ENCODE measurements at places on chromosomes 12 and 14.

DNA sequence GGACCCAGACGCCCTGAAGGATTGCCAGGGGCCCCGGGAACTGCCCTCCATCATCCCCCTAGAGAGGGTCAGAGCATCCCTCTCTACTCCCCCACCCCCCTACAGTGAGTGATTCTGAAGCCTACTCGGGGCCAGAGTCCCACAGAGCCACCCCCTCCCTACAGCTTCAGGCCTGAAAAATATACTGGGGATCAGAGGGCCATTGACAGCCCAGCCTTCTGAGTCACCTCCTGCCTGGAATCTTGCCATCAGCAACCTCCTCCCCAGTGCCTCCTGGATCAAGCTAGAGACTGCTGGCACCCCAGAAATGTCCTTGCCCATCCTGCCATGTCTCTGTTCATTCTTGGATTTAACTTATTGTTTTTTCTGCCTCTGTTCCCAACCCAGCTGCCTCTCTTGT is 21.7 kb upstream of the MIA2 start:
- no peaks in the 10 kb centered on the region for H3K4me1 ChIP-seq
- no peak overlapping the region for H3K4me3 ChIP-seq
- H3K27ac ChIP-seq, result no peak overlapping the region
- DNase-seq, result no peak
- no peaks in the 10 kb centered on the region for H3K36me3 ChIP-seq

DNA sequence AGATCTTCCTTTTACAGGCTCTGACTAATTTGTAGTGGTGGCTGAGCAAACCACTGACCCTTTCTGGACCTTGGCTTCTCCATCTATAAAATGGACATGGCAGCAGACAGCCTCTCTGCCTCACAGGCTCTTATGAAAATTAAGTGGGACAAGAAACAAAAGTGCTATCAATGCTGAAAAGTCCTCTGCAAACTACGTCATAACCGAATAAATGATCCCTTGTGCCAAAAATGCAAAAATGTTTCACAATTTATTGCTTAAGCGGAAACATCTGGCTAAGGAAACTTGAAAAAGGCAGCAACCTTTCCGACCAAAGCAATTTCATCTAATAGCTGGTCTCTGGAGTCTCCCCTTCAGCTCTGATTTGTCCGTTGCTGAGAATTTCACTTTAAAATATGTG is 108.5 kb upstream of the PLXNC1 start:
- no peaks in the 10 kb centered on the region for H3K36me3 ChIP-seq
- no peak overlapping the region for H3K27ac ChIP-seq
- H3K4me1 ChIP-seq, result no peaks in the 10 kb centered on the region
- no peak overlapping the region for H3K4me3 ChIP-seq
- no peaks in the 10 kb centered on the region for H3K27me3 ChIP-seq

GRCh38 chr12:2609020-2609419 is 185.8 kb upstream of the FKBP4 start:
- H3K27me3 ChIP-seq, result no peaks in the 10 kb centered on the region
- H3K27ac ChIP-seq, result no peak overlapping the region
- no peaks in the 10 kb centered on the region for H3K4me1 ChIP-seq

GRCh38 chr12:114769634-114770033 is 85.7 kb upstream of the TBX3 start:
- no peaks in the 10 kb centered on the region for H3K27me3 ChIP-seq
- H3K36me3 ChIP-seq, result no peaks in the 10 kb centered on the region
- H3K4me1 ChIP-seq, result no peaks in the 10 kb centered on the region
- DNase-seq, result no peak

DNA sequence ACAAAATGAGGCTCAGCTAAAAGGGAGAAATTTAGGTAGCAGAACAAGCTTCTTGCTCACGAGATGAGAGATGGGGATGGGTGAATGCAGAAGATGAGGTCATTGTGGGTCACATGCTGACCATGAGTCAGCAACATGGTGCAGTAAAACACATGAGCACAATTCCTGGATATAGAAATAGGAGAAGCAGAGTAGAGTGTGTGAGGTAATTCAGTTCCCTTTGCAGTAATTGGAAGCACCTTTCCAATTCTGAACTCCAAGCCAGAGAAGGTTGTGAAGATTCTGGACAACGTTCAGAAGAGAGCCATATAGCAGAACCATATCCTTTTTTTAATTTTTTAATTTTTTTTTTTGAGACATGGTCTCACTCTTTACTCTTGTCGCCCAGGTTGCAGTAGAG is 62.0 kb upstream of the LMNTD1 start:
- DNase-seq, result no peak
- no peak overlapping the region for H3K4me3 ChIP-seq
- no peaks in the 10 kb centered on the region for H3K27me3 ChIP-seq
- no peak overlapping the region for H3K27ac ChIP-seq
- H3K36me3 ChIP-seq, result no peaks in the 10 kb centered on the region
- no peaks in the 10 kb centered on the region for H3K4me1 ChIP-seq

GRCh38 chr12:130076752-130077151 is 85.5 kb upstream of the FZD10 start:
- no peak overlapping the region for H3K27ac ChIP-seq
- no peak for DNase-seq
- no peak overlapping the region for H3K4me3 ChIP-seq
- H3K4me1 ChIP-seq, result no peaks in the 10 kb centered on the region

DNA sequence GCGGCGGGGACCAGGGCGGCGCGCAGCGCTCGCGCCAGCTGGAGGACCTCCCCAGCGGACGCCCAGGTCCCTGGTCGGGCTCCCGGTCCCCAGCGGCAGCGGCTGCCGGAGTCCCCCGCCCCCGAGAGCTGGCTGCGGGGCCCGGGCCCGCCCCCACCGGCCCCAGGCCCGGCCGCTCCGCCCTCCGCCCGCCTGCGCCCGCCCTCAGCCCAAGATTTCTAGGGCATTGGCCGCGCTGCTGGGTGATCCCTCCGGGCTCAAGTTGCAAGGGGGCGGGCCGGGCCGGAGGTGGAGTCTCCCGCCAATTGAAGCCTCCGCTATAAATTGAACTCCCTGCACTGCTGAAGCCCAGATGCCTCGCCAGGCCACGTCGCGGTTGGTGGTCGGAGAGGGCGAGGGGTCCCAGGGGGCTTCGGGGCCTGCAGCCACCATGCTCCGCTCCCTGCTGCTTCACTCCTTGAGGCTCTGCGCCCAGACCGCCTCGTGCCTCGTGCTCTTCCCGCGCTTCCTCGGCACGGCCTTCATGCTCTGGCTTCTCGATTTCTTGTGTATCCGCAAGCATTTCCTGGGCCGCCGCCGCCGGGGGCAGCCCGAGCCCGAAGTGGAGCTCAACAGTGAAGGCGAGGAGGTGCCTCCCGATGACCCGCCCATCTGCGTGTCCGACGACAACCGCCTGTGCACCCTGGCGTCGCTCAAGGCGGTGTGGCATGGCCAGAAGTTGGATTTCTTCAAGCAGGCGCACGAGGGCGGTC is at the start of gene DIO3:
Gene DIO3, plus strand, starts transcription at position 351 of the 752 bp plus-strand sequence.
- peak within 1 kb of the TSS; percentile 34 for H3K4me3 ChIP-seq
- no peak within 1 kb of the TSS for H3K27ac ChIP-seq
- H3K36me3 ChIP-seq, result no peaks in the 10 kb centered on the region
- peaks cover 3% of the 10 kb centered on the region for H3K4me1 ChIP-seq

- H3K4me3 ChIP-seq, result no peak overlapping the region
- no peak for DNase-seq
- H3K4me1 ChIP-seq, result no peaks in the 10 kb centered on the region
- no peak overlapping the region for H3K27ac ChIP-seq
- no peaks in the 10 kb centered on the region for H3K36me3 ChIP-seq
Observed at GRCh38 chr12:133236144-133236543, 467 bp upstream of the ANHX start.

Data from iPS DF 6.9 (cell line).